Stimulated activated CD4-positive, alpha-beta T cell treated with anti-CD3 and anti-CD28 coated beads, Interleukin-2, amount 100 ng/mL, for 24 hours (primary cell): ENCODE measurements at places on chromosomes 5 and 9.
A peak's percentile ranks its signal among the peaks of the same experiment; 100 is the strongest.

- no peak for DNase-seq
These were observed 250.8 kb upstream of the EDIL3 start for GRCh38 chr5:84635235-84636055.

GRCh38 chr9:72680593-72681282, 159.3 kb downstream of the TMC1 start:
- DNase-seq, result no peak

DNA sequence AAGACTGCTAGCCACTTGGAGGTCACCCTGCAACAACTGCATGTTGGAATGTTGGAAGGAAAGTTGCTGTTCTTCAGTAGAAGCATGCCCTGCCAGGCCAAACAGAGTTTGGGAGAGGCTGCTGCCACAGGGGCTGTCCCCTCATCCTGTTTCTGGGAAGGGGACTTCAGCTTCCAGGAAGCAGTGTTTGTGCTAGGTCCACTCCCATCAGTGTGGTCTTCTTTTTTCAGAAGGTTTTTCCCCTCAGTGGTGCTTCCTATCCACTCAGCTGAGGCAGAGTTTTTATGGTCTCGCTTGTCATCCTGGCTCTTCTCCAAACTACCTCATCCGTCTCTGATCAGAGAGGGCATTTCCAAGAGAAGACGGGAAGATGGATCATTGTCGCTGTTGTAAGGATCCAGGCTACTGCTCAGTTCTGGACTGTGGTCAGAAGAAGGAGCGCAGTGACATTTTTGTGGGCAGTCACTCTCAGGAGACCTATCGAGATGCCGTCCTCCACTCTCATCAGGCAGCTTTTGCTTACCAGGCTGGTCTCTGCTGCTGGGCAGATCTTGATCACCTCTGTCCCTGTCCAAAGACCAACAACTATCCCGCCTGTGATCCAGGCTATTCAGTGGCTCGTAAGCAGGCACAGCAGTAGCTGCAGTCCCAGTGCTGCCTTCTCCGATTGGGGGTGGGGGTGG, 97.8 kb upstream of the C5orf63 start:
- DNase-seq, result no peak

- DNase-seq, result no peak
These were observed 512.6 kb downstream of the RAB3C start for GRCh38 chr5:59095480-59095879.

DNA sequence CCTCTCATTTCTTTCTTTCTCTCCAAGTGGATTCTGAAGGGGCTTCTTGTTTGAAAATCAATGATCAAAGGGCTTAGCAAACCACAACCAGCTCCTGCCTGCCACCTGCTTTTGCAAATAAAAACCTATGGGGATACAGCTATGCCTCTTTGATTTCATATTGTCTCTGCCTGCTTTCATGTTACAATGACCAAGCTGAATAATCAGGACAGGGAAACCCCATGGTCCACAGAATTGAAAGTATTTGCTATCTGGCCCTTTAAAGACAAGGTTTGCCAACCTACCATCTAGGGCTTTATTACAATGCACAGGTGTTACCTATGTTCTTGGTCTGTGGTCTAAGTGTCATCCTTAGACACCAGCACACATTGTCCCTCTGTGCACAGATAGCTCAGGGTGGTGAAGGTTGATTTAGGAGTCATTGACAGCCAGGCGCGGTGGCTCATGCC, 28.8 kb upstream of the PLIN2 start:
- DNase-seq, result no peak

GRCh38 chr9:128393145-128393775, 22.1 kb downstream of the URM1 start:
- DNase-seq, result no peak

DNA sequence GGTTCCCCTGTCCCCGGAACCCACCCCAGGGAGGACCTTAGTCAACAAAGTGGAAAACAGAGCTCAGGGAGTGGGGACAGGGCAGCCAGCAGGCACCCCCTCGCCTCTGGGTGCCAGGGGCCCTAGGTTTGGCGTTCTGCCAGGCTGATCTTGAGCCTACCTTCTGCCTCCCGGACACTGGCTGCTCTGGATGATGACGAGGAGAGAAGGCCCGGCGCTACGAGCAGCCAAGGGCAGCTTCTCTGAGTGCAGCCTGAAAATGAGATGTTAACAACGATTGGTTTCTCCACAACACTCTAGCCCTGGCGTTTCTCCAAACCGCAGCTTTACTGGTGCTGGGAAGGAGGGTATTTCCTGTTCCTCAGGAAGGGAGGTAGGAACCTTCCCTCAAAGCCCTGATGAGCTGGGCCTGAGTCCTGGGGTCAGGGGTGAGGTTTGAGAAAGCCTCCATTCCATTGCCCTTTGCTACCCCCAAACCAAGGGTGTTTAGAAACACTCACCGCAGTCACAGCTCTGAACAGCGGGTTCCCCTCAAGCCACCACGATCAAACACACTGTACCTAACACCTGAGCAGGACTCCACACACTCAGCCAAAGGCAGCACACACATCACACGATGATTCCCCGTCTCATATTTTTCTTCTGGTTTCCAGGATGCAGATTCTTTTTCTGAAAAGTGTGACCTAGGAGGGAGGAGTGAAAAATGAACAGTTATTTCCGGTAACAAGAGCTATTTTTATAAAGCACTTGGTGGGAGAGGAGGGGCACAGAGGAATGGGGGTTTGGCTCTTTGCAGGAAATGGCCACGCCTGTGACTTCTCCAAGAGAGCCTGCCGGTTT, at the start of gene STING1:
TSS of gene STING1 (minus strand) at position 709 of the 840 bp plus-strand sequence. CDS start 1,054 bp downstream, outside the sequence.
- peak; percentile 66 for DNase-seq
